Left lung (tissue), 14 donors: ENCODE measurements at places on chromosomes 13 and 19.

DNA sequence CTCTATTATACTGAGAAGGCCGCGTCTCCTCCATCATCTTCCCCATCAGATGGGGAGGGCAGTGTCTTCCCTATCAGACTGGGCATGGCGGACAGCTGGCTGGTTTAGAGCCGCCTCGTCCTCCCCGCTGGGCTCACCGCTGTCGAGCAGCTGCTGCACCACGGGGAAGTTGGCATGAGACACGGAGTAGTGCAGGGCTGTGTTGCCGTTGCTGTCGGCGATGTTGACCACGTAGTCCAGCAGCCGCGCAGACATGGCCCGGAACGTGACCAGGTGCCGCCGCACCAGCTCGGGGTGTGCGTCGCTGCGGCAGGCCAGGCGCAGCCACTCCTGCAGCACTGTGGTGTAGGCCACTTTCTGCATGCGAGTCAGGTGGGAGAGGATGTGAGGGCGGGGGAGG is 18.8 kb upstream of the SPC24 start:
- DNase-seq: no peak

DNA sequence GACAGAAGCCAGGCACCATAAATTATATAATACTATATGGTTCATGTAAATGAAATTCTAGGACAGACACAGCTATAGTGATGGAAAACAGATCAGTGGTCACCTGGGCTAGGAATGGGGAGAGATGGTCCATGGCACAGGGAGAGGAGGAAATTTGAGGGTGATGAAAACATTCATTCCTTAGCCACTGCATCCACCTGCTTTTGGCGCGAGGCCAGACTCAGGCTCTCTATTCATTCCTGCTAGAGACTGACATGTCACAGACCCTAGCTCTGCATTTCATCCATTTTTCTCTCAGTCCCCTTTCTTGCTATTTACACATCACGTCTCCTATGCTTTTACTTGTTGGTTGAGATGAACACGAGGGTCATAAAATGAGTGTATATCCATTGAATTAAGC is 628.3 kb upstream of the SLC10A2 start:
- no peak for DNase-seq

DNA sequence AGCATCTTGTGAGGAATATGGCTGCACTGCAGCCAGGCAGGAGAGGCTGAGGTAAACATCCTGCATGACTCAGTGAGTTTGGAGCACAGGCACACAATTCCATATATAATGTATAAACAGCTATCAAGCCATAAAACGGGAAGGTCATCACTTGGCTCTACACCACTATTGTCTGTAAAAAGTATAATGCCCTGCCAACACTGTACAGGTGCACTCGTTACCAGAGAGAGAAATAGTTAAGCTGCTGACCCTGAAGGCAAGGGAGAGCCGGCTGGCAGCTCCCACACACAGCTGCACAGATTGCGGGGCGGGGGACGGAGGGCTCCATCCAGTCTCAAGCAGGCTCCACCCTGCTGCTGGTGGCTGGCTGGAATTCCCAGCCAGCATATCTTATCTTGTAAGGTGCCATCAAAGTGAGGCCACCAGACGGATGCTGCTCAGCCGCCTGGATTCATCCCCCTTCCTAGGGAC is 668.1 kb downstream of the SLITRK5 start:
- DNase-seq: no peak

GRCh38 chr19:23784274-23784673 is 25.6 kb upstream of the ZNF681 start:
- DNase-seq: no peak

GRCh38 chr19:49200238-49200862 is 42.8 kb downstream of the TRPM4 start:
- no peak for DNase-seq

- no peak for DNase-seq
Observed at GRCh38 chr19:43416951-43417623, 2.4 kb downstream of the TEX101 start.

- DNase-seq: no peak
Observed at GRCh38 chr13:99062593-99062992, 84.7 kb upstream of the DOCK9 start.

GRCh38 chr13:25821776-25822175 is 230.0 kb downstream of the SHISA2 start:
- DNase-seq: no peak

- no peak for DNase-seq
Observed at GRCh38 chr13:29791508-29791907, 58.9 kb downstream of the UBL3 start.

- DNase-seq: no peak
Observed at GRCh38 chr13:66128692-66129269, 1101.4 kb downstream of the PCDH9 start.

DNA sequence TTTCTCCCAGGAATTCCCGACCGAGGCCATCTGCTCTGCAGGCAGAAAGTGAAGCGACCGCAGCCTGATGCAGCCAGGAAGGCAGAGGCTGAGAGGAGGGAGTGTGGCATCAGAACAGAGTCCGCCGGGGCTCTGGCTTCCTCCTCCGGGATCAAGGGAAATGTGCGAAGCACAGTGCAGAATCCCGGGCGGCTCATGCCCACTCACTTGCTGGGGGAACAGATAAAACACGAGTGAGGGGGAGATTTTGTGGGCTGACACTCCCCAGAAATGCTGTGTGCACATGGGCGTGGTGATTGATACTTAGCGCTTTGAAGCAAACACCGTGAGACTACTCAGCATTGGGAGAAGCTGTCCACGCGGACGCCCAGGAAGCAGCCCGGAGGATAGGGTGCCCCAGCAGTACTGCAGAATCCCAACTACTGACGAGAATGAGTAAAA is 75.3 kb upstream of the POMP start:
- no peak for DNase-seq

DNA sequence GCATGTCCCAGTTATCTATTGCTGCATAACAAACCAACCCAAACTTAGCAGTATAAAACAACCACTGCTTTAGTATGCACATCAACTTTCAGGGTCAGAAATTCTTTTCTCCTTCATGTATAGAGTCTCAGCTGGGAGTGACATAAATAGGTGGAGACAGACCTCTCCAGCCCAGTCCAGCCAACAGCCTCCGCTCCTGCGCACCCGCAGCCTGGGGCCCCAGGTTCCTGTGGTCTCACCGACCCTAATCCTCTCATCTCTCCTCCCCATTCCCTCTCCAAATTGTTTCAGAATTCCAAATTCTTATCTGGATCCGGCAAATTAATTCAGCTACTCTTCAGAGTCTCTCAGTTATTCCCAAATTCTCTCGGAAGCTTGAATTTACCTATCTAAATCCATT is 522 bp upstream of the ATP12A start:
- DNase-seq: no peak

- no peak for DNase-seq
Observed at GRCh38 chr13:22744688-22745452, 435.9 kb upstream of the SGCG start.

DNA sequence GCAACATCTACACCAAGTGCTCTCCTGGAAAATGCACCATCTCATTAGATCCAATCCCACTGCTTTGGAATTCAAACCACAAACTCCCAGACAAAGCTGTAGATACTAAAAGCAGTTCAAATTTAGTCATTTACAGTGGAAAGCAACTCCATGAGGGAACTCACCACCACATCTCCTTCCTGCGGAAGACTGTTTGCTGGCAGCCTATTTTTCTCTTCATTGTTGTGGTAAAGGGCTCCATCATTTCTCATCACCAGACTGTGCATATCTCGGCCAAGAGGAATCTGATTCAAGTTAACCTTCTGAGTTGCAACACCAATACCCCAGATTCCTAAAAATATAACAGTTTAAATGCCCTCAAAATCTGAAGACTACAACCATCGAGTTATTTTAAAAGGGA is 8.4 kb downstream of the SPRYD7 start:
- no peak for DNase-seq

DNA sequence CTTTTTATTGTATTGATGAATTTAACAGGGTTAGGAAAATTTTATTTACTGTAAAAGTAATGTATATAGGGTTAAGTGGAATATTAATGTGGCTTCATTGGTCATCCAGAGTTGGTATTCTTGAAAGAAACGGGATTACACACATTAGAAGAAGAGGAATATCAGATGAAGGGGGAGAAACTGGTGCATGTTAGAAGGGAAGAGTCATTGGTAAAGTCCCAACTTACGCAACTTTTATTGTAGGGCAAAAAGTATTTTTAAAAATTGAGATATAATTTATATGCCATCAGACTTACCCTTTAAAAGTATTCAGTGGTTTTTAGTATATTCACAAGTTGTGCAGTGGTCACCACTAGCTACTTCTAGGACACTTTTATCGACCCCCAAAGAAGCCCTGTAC is 47.3 kb downstream of the DNAJC3 start:
- no peak for DNase-seq

- DNase-seq: no peak
Observed at GRCh38 chr13:39197647-39198007, 159.4 kb downstream of the NHLRC3 start.

DNA sequence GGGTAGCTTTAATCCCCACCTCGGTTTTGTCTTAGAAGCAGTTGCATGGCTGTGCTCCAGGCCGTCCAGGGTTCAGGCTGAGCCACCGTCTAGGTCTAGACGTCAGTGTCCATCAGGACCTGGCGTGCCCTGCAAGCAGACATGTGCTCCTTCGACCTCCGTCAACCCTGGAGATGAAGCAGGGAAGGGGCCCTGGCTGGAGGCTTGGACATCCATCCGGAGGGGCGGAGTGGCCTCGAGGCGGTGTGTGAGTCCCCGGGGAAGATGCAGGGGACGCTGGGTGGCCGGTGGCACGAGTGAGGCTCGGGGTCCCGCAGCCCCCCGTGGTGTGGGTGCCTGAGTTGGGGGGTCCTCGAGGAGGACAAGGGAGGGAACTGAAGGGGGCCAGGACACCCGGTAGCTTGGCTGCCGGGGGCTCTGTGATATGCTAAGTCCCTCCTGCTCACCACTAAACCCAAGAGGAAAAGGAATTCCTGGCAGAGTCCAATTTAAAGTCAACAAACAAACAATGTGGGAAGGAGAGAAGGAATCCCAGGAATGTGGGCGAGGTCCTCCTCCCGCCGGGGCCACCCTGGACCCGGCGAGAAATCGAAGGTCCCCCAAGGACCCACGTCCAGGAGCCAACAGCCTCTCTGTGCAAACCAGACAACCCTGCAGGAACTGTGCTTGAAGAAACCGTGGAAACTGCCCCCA is 14.9 kb upstream of the PTBP1 start:
- DNase-seq: no peak

- DNase-seq: peak; percentile 73
Observed at GRCh38 chr19:4327252-4327876, 11.3 kb downstream of the STAP2 start.

DNA sequence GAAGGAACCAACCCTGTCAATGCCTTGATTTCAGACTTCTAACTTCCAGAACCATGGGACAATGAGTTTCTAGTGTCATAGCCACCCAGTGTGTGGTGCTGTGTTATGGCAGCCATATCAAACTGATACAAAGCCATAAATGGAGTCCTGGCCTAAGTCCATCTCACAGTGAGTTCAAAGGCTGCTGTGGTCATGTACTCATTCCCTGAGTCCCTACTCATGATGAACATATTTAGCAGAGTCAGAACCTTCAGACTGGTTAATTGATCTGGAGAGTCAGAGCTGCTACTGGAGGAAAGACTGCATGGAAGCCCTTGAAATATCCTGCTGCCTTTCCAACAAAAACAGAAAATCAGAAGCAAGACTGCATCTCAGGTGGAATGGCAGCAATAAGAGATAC is 39.2 kb upstream of the CSNK1A1L start:
- DNase-seq: no peak

DNA sequence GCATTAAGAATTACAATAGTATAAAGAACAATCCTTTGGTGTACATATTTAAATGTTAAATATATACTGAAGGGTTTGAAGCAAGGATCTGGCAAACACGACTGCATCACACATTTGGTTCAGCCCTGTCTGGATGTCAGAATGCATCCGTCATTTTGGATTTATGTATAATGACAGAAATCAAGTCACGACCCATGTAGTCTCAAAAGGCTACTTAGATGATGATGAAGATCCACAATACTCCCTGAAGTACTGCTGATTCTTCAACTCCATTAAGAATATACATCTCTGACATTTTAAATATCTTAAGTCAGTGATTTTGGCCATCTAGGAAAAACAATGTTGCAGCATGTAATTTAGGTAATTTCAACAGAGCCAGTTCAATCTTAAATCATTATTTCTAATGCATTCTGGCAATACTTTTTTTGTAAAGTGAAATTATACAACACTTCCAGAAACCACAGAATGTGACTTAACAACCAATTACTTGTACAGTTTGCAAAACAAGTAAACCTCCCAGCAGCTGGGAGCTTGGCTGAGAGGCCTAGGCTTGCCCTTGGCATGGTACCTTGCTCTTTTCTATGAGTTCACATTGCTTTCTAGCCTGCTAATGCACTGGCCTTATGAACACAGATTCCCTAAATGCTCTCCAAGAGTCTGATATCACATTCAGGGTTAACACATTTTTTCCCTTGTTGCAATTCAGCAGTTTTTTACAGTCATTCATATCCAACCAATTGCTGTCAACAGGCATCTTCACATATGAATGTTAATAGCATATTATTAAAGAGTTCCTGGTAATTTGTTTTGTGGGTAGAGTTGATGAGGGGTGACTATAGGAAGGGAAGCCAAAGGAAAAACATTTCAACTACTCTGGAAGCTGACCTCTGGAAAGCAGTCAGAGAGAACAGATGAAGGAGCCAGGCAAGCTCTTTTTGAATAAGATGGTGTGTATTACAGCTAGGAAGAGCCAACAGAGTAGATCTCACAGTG is 175.2 kb downstream of the ENOX1 start:
- DNase-seq: no peak

DNA sequence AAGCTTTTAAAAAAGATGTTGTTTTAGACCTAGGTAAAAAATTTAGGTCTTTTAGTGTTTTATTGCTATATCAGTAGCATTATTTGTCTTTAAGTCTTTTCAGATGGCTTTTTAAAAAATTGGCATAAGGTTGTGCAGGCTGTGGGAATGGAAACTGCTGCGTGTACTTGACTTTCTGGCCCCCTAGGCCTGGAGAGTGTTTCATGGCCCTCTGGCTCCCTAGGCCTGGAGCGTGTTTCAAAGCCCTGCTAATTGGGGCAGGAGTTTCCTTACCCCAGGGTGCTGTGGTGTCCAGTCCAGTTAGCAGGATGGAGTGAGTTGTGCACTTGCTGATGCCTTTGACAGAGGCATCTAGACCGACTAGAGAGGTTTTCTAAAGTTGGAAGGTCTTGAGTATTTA is 23.8 kb downstream of the PRAM1 start:
- no peak for DNase-seq

GRCh38 chr19:45492137-45492626 is 4.7 kb downstream of the RTN2 start:
- DNase-seq: no peak

- no peak for DNase-seq
Observed at GRCh38 chr13:50334115-50334778, 319.0 kb downstream of the KCNRG start.

- peak; percentile 68 for DNase-seq
Observed at GRCh38 chr19:48818234-48818820, 7.5 kb upstream of the BCAT2 start.

DNA sequence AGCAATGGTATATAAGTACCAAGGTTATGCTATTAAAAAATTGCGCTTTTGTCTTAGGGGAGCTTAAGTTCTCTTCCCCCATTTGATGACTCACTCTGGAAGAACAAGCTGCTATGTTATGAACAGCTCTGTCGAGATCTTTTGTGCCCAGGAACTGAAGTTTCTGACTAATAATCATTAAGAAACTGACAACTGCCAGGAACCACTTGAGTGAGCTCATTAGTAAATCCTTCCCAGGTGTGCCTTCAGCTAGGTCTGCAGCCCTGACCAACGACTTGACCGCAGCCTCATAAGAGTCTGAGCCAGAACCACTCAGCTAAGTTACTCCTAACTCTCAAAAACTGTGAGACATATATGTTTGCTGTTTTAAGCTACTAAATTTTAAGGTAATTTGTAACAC is 147.8 kb downstream of the SLITRK6 start:
- DNase-seq: peak; percentile 44
